ENCODE measurements at places on chromosomes 4 and X.

DNA sequence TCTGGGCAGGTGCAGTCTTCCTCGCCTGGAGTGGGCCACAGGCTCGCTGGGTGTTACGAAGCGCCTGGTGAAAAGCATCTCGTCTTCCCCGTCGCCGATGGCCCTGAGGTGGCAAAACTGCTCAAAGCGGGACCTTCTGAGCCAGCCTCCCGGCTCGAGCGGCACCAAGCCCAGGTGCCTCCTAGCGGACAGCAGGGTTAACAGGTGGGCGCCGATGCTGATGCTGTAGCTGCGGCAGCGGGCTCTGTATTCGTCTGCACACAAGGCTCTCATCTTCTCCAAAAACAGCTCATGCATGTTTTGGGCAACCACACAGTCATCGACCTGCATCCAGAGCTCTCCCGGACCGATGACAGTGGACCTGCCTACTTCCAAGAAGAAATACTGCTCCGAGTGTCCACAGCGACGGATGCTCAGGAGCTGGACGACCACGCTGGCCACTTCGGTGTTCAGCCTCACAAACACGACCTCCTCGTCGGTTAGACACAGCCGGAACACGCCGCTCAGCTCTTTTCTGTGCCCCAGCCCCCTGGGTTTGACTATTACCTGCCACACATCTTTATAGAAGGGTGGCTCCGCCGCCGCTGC, 1.2 kb downstream of the IRS4 start:
- no peak for DNase-seq

DNA sequence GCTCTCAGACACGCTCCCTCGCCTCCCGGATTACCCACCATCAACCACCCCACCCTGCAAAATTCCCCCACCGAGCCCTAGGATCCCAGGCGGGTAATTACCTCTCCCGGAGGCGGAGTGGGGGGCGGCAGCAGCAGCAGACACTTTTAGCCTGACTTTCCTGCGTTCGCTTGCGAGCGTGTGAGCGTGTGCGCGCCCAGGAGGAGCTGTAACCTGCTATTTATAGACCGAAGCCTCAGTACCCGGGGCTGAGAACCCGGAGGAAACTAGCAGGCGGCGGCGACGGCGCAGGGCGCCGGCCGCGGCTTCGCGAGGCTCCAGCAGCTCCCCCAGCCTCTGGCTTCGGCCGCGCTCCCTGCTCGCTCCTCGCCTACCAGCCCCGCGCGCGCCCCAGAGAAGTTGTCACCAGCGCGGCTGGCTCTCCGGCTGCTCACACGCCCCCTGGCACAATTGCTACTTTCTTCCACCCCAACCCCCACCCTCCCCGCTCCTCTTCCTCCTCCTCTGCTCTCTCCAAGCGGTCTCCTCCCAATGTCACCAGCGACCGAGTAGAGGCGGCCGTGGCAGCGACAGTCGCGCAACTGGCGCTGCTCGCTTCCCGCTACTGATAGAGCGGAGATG, at the start of gene INPP4B:
Gene INPP4B (minus strand): TSS at position 194 of the 621 bp plus-strand sequence.
- no peak for DNase-seq

GRCh38 chr4:184287697-184288255, 70.1 kb upstream of the ENPP6 start:
- DNase-seq, result no peak

GRCh38 chr4:20464381-20464780, 212.7 kb downstream of the SLIT2 start:
- DNase-seq, result no peak

DNA sequence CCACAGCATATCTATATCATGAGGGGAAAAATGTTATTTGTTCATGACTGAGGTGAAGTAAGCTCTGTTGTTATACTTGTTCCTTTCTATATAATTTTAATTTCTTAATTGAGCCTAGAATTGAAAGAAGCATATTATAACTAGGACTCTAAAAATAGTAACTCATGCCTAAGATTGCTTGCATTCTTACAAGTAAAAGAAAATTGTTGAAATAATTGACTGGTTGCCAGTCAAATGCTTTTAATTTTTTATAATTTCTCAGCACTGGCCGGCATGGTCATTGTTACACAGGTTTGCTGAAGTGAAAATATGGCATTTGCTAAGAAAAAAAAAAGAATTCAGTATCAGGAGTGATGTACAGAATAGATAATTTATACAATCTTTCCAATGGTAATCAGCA, 104.8 kb downstream of the GASK1B start:
- no peak for DNase-seq

DNA sequence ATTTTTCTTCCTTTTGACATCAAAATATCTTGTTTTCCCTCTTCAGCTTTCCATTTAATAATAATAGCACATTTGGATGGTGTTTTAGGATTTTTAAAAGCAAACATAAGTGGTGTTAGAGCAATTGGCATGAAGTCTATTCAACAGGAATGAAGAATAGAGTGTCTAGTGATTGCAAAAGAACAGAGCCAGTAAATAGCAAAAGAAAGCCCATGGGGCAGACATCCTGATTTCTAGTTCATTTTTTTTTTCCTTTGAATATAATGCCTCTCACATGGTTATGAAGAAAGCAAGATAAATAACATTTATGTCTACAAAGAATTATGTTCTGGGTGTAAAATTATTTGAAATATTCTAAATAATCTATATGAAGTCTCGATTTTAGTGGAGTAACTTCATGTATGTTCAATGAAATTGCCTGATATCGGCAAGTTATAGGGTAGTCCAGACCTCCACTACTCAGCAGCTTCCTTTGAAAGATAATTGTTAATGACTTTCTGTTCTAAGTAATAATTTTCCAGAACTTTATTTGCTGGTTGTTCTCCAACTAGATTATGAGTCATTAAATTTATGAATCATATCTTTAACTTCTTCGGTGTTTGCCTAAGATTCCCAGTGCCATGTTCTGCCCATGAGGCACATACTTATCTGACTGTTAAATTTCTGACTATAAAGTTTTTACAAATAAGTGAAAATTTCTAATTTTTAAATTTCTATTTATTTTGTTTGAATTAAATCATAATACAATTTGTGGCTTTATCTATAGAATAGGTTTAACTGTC, 587.9 kb downstream of the TLL1 start:
- no peak for DNase-seq

- DNase-seq, result no peak
Observed at GRCh38 chrX:10017872-10018271, 50.7 kb downstream of the CLDN34 start.

GRCh38 chr4:36004204-36004851, 240.0 kb downstream of the ARAP2 start:
- DNase-seq, result no peak

- DNase-seq, result no peak
Observed at GRCh38 chrX:28706964-28707363, 119.7 kb downstream of the IL1RAPL1 start.

DNA sequence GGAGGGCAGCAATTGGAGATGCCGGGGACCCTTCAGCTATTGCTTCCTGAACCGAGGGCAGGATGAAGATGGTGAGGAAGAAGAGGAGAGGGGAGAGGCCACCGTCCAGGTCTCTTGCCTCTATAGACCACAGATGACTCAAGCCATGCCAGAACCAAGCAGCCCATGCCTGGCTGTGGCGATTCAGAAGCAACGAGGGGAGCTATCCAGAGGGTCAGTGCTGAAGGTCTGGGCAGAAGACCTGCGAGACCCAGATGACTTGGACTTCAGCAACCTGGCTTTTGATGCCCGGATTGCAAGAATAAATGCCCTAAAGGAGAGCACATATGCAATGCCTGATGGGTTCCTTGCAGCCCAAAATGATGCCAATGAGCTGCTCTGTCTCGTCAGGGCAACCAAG, 70.2 kb upstream of the PRPS2 start:
- no peak for DNase-seq

DNA sequence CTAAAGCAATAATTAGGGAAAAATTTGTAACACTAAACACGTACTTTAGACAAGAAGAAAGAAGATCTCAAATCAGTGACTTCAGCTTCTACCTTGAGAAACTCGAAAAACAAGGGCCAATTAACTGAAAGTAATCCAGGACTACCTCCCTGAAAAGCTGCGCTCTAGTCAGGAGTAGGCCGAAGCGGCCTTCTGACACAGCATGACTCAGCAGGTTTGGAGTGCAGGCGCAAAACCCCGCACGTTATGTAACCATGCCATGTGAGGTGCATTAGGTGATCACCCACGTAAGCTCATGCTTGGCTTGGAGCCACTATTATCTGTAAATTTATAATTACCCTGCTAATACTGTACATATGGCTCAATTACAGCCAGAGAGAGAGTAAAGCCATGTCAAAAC, 52.8 kb upstream of the CCDC149 start:
- no peak for DNase-seq

- no peak for DNase-seq
Observed at GRCh38 chrX:2242326-2242725, 258.4 kb downstream of the DHRSX start.
